ENCODE measurements at places on chromosomes 13 and 19. TPM values are rescaled to one million over a fixed set of nuclear protein-coding genes. Genes with fewer than 3 reads are reported as not detected.
A peak's percentile ranks its signal among the peaks of the same experiment; 100 is the strongest.

The SYT5 gene
- total RNA-seq, result not detected

The SERP2 gene
- 6.9 TPM for total RNA-seq

The SMIM44 gene
- total RNA-seq, result not detected

The SIGLEC9 gene
- total RNA-seq, result 1.0 TPM

The ZBTB32 gene
- total RNA-seq, result not detected

The DMKN gene
- total RNA-seq, result 5.6 TPM

GRCh38 chr13:98476106-98476505 is 100.8 kb downstream of the STK24 start:
- H3K36me3 ChIP-seq, result peaks cover 39% of the 10 kb centered on the region
- H3K4me3 ChIP-seq, result no peak overlapping the region
- no peaks in the 10 kb centered on the region for H3K27me3 ChIP-seq
- H3K27ac ChIP-seq, result no peak overlapping the region
- H3K4me1 ChIP-seq, result peaks cover 65% of the 10 kb centered on the region

DNA sequence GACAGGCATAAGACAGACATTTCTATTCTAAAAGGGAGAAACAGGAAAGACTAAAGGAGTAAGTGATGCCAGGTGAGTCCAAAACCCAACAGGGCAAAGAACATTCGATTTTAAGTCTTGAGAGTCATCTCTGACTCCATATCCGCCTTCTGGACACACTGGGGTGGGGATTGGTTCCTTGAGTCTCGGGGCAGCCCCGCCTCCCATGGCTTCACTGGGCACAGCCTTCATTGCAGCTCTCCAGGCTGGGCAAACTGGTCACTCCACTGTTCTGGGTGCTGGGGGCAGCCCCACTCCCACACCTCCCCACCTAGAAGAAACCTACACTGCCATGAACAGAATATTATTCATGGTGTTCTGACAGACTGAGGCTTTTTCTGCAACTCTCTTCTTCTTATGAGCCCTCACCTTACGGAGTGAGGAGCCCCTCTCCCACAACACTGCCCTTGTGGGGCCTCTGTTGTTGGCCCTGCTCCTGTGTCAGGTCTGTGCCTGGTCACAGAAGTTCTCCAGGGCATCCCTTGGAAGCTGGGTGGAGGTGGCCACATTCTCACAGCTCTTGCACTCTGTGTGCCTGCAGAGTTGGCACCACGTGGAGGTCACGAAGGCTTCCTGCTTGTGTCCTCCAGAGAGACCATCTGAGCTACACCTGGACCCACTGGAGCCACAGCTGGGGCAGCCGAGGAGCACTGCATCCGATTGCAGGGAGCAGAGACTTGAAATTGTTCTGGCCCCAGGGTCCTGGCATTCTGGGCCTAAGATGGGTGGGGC is 95.4 kb downstream of the COL4A2 start:
- no peaks in the 10 kb centered on the region for H3K27me3 ChIP-seq
- no peak for ATAC-seq
- H3K36me3 ChIP-seq, result no peaks in the 10 kb centered on the region
- peaks cover 96% of the 10 kb centered on the region for H3K4me1 ChIP-seq
- peak overlapping the region; percentile 98 for H3K27ac ChIP-seq

DNA sequence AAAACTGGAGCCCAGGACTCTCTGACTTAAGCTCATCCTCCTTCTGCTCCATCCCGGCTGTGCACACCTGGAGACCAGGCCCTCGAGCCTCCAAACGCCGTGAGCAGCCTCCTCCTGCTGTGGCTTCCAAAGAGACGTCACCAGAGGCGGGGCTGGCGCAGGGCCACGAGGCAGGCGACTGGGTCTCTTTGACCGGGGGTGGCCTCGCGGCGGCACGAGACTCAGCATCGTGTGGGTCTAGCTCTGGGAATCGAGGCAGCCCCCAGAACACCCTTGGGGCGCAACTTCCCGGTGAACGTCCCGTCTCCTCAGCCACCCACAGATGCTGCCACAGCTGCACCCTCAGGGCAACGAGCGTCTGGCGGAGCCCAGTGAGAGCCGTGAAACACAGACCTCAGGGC is 22.8 kb downstream of the RASA3 start:
- H3K27me3 ChIP-seq, result no peaks in the 10 kb centered on the region
- H3K4me3 ChIP-seq, result no peak overlapping the region
- peaks cover 11% of the 10 kb centered on the region for H3K36me3 ChIP-seq

- no peak overlapping the region for H3K4me3 ChIP-seq
- ATAC-seq, result no peak
- no peaks in the 10 kb centered on the region for H3K4me1 ChIP-seq
- peak overlapping the region; percentile 24 for H3K27ac ChIP-seq
- H3K36me3 ChIP-seq, result no peaks in the 10 kb centered on the region
- no peaks in the 10 kb centered on the region for H3K27me3 ChIP-seq
Observed at GRCh38 chr19:41355802-41356201, 2.1 kb upstream of the TGFB1 start.

- peak overlapping the region; percentile 76 for H3K4me3 ChIP-seq
- ATAC-seq, result no peak
- H3K27me3 ChIP-seq, result no peaks in the 10 kb centered on the region
- peaks cover 18% of the 10 kb centered on the region for H3K4me1 ChIP-seq
Observed at GRCh38 chr19:17468302-17469091, 1.8 kb upstream of the SLC27A1 start.

GRCh38 chr19:1151917-1152587 is 22.0 kb downstream of the SBNO2 start:
- peaks cover 70% of the 10 kb centered on the region for H3K4me1 ChIP-seq
- H3K27me3 ChIP-seq, result no peaks in the 10 kb centered on the region
- H3K36me3 ChIP-seq, result no peaks in the 10 kb centered on the region
- H3K27ac ChIP-seq, result peak overlapping the region; percentile 67

- peaks cover 24% of the 10 kb centered on the region for H3K36me3 ChIP-seq
- no peaks in the 10 kb centered on the region for H3K4me1 ChIP-seq
- H3K27me3 ChIP-seq, result no peaks in the 10 kb centered on the region
- H3K27ac ChIP-seq, result peak overlapping the region; percentile 94
- peak overlapping the region; percentile 58 for H3K4me3 ChIP-seq
- ATAC-seq, result peak; percentile 86
Observed at GRCh38 chr19:41225238-41226052, 6.4 kb downstream of the AXL start.

DNA sequence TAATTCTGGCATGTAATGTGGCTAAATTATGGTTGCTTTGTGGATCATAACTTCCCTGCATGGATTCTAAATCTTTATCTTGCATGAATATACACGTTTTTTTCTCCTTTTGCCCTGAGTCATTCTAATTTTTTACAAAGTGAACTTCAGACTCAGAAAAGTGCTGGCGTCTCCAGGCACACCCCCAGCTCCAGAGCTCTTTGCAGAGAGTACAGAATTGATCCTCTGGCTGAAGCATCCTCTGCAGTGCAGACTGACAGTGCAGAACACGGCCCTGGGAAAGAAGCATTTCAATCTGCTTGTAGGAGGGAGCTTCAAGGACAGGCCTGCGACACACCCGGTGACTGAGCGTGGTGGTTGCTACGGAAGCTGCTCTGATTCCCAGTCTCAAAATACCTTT is 228.1 kb downstream of the FGF9 start:
- ATAC-seq, result no peak
- H3K4me1 ChIP-seq, result no peaks in the 10 kb centered on the region

GRCh38 chr19:29897466-29897865 is 44.6 kb upstream of the URI1 start:
- ATAC-seq, result no peak
- peaks cover 8% of the 10 kb centered on the region for H3K27me3 ChIP-seq
- no peaks in the 10 kb centered on the region for H3K4me1 ChIP-seq
- H3K4me3 ChIP-seq, result no peak overlapping the region
- no peaks in the 10 kb centered on the region for H3K36me3 ChIP-seq
- no peak overlapping the region for H3K27ac ChIP-seq

- no peak overlapping the region for H3K27ac ChIP-seq
- no peak overlapping the region for H3K4me3 ChIP-seq
- no peaks in the 10 kb centered on the region for H3K27me3 ChIP-seq
- H3K36me3 ChIP-seq, result no peaks in the 10 kb centered on the region
Observed at GRCh38 chr13:44011036-44011435, 131.3 kb downstream of the LACC1 start.

GRCh38 chr13:31081316-31081715 is 80.4 kb downstream of the HSPH1 start:
- H3K4me3 ChIP-seq, result no peak overlapping the region
- H3K27me3 ChIP-seq, result peaks cover 9% of the 10 kb centered on the region
- no peak for ATAC-seq
- no peaks in the 10 kb centered on the region for H3K4me1 ChIP-seq
- no peaks in the 10 kb centered on the region for H3K36me3 ChIP-seq

DNA sequence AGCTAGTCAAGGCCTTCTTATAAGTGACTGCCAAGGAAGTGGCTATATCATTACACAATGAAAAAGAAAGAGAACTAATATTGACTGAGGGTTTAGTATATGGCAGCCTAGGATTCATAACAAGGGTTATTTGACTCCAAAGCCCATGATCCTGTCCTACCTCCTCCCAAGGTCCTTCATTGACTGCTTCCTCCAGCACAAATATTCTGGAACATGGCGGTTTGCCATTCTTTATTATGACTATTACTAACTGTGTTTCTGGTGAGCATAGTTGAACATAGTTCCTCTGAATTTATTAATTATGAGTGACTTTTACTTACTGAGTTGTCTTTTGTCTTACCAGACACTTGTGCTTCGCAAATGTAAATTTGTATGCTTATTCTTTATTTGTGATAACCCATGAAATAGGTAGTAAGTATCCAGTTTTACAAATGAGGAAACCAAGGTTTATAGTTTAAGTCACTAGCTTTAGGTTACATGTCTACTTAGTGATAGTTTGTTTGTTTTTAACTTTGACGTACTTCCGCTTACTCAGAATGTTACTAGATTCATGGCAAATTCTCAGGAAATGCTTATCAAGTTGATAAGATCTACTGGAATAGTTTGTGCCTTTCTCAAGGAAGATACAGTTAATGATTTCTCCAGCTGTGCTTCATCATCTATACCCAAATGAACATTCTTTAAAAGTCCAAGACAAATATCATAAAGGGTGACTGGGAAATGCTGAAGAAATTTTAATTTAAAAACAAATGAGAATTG is 15.5 kb upstream of the DCLK1 start:
- H3K27me3 ChIP-seq, result no peaks in the 10 kb centered on the region
- H3K36me3 ChIP-seq, result no peaks in the 10 kb centered on the region
- H3K4me3 ChIP-seq, result no peak overlapping the region
- no peak overlapping the region for H3K27ac ChIP-seq

DNA sequence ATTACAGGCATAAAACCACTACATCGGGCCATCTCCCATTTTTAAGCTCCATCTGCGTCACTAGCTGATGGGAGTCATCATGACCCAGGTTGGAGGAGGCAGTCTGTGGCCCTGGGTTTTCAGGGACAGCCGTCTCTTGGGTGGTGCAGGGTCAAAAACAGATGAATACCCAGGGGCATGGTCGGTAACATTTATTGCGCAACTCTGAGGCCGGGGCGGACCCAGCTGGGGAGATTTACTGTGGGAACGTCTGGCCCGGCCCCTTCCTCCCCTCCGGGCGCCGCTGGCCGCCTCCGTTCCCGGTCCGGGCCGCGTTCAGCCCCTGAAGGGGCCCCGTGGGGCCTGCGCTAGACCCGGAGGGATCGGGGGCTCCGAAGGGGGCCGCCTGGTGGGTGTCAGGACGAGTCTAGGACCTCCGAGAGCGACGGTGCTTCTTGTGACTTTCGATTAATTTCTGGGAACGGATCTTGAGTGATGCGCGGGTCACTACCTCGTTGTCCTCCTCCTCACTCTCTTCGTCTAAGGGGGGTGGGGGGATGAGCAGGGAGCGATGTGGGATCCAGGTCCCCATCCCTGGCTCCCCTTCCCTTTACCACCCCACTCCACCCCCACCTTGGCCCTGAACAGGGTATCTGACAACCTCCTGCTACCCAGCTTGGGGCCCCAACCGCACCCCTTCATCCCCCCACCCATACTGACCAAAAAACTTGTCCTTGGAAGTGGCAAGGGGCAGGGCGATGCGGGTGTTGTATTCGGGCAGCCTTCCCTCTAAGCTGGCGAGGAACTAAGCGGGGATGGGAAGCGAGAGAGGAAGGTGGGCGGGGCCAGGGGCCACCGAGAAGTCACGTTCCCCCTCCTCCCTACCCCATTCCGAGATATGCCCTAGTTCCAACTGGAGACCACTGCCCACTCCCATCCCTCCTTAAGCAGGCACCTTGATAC is 1.6 kb upstream of the RGL3 start:
- no peak overlapping the region for H3K27ac ChIP-seq
- H3K36me3 ChIP-seq, result no peaks in the 10 kb centered on the region
- peaks cover 86% of the 10 kb centered on the region for H3K27me3 ChIP-seq
- ATAC-seq, result peak; percentile 57
- no peaks in the 10 kb centered on the region for H3K4me1 ChIP-seq
- no peak overlapping the region for H3K4me3 ChIP-seq

DNA sequence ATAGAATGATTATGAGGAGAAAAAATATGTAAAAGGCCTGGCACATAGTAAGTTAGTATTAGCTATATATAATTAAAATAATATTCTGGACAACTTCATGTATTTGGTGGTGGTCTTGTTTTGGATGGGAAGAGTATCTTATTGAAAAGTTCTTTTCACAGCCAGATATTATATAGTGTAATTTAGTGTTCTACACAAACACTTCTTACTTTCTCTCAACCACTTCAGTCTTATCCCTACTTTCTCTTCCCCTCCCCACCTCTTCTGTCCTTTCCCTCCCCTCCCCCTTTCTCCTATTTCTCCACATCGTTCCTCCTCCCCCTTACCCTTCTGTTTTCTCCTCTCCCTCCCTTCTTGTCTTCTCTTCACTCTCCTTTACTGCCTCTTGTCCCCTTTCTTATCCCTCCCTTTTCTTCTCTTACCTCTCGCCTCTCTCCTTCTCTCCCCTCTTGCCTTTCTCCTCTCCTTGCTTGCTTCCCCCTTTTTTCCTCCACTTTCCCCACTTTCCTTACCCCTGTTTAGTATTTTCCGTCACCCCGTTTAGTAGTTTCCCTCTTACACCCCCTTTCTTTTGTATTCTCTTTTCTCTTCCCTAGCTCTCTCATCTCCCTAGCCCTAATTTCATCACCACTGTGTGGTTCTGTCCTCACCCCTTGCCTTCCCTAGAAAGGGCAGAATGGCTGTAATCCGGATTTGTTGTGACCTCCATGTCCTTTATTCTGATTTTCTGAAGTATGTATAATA is 107.2 kb upstream of the MLNR start:
- H3K4me1 ChIP-seq, result peaks cover 6% of the 10 kb centered on the region
- H3K27me3 ChIP-seq, result no peaks in the 10 kb centered on the region
- no peak overlapping the region for H3K4me3 ChIP-seq
- H3K27ac ChIP-seq, result no peak overlapping the region
- no peaks in the 10 kb centered on the region for H3K36me3 ChIP-seq
- no peak for ATAC-seq

GRCh38 chr13:56515441-56515840 is 625.3 kb upstream of the PRR20A start:
- H3K27ac ChIP-seq, result no peak overlapping the region
- no peaks in the 10 kb centered on the region for H3K4me1 ChIP-seq
- H3K36me3 ChIP-seq, result no peaks in the 10 kb centered on the region
- no peak overlapping the region for H3K4me3 ChIP-seq
- H3K27me3 ChIP-seq, result no peaks in the 10 kb centered on the region
- no peak for ATAC-seq

- H3K4me3 ChIP-seq, result no peak overlapping the region
- no peak for ATAC-seq
- no peaks in the 10 kb centered on the region for H3K36me3 ChIP-seq
- H3K27ac ChIP-seq, result no peak overlapping the region
- H3K4me1 ChIP-seq, result no peaks in the 10 kb centered on the region
Observed at GRCh38 chr13:55654243-55654642, 1486.5 kb upstream of the PRR20A start.

- no peak overlapping the region for H3K27ac ChIP-seq
- H3K4me3 ChIP-seq, result no peak overlapping the region
- H3K36me3 ChIP-seq, result no peaks in the 10 kb centered on the region
- H3K4me1 ChIP-seq, result peaks cover 3% of the 10 kb centered on the region
- no peaks in the 10 kb centered on the region for H3K27me3 ChIP-seq
- ATAC-seq, result no peak
Observed at GRCh38 chr13:33197541-33197971, 88.0 kb downstream of the STARD13 start.
